KG1 (cell line): ENCODE measurements at places on chromosomes 5 and 9.

- DNase-seq = no peak
These were observed at the start of gene PAX5 for GRCh38 chr9:37033682-37034304. TSS of gene PAX5 (minus strand) at chr9:37034268. CDS start at chr9:37034031, 237 bp downstream.

DNA sequence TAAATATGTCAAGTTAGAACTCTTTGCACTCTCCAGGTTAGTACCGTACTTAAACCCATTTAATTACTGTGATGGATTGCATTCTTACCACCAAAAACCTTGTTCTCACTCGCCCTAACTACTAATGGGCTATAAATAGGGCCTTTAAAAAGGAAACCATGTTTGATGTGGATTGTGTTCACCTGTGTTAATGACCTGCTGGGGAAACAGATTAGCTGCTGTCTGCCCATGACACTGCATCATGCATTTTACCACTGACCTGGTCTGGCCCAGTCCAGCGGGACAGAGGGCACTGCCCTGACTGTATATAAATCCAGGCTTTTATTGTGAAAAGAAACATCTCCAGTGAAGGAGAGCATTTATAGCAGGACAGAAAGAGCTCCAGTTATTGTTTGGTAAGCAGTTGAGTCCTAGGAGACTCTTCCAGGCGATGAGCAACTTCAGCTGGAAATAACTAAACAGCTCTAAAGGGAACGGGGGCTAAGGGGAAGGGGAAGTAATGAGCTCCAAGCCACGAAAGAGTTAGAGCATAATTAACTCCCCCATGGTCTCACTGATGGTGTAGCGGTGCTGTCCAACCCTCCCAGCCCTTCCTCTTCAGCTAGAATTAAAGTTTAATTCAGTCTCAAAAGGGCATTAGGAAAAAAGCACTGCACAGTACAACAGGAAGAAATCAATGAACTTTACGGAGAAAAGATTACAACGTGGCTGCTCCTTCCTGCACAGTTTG, 303.1 kb downstream of the ENC1 start:
- DNase-seq = no peak

- DNase-seq = no peak
These were observed 1967.1 kb upstream of the WWC1 start for GRCh38 chr5:166324372-166324771.

- no peak for DNase-seq
These were observed 13.8 kb downstream of the CD74 start for GRCh38 chr5:150398722-150399523.

- DNase-seq = no peak
These were observed 15.2 kb upstream of the TERT start for GRCh38 chr5:1310118-1310517.

GRCh38 chr9:114929201-114929600, 1.2 kb downstream of the TNFSF8 start:
- DNase-seq = peak; percentile 49

DNA sequence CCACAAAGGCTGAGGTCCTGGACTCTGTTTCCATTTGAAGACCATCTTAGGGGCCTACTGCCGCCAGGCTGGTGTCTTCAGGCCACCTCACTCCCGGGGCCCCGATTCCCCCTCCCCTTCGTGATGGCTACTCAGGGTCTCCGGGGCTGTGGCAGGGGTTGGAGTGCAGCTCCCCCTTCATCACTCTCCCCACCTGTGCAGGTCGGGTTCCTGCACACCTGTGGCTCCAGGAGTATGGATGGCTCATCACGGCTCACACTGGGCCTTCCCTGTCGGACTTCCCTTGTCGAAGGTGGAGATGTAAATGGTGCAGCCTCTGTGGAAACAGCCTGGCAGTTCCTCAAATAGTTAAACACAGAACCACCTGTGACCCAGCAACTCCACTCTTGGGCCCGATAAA, 11.9 kb downstream of the LCN9 start:
- no peak for DNase-seq

- DNase-seq = no peak
These were observed 1146.2 kb downstream of the CDH9 start for GRCh38 chr5:25892211-25892610.

- DNase-seq = no peak
These were observed 202.1 kb upstream of the KLF4 start for GRCh38 chr9:107691664-107692063.

- no peak for DNase-seq
These were observed 59.2 kb downstream of the TTLL11 start for GRCh38 chr9:122033775-122034373.
